ENCODE measurements at places on chromosomes 2 and 18.

DNA sequence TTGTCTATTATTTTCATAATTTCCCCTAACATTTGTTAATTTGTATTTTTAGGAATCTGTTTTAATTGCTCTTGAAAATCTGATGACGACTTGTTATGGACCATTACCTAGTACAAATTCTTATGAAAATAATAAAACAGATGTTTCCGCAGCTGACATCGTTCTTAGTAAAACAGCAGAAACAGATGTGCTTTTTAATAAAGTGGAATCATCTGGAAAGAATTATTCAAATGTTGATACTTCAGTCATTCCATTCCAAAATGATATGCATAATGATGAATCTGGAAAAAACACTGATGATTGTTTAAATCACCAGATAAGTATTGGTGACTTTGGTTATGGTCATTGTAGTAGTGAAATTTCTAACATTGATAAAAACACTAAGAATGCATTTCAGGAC lies 69.9 kb downstream of the PMS1 start:
- DNase-seq = no peak

- no peak for DNase-seq
Measured at GRCh38 chr18:67467188-67467587, 49.3 kb downstream of the DSEL start.

GRCh38 chr2:134295441-134295840 lies 41.6 kb downstream of the MGAT5 start:
- no peak for DNase-seq

GRCh38 chr18:46917803-46918600 lies 600 bp downstream of the KATNAL2 start:
- no peak for DNase-seq

GRCh38 chr2:33366473-33366872 lies 110.0 kb upstream of the RASGRP3 start:
- DNase-seq = no peak

- no peak for DNase-seq
Measured at GRCh38 chr2:237452861-237453260, 34.2 kb upstream of the MLPH start.

DNA sequence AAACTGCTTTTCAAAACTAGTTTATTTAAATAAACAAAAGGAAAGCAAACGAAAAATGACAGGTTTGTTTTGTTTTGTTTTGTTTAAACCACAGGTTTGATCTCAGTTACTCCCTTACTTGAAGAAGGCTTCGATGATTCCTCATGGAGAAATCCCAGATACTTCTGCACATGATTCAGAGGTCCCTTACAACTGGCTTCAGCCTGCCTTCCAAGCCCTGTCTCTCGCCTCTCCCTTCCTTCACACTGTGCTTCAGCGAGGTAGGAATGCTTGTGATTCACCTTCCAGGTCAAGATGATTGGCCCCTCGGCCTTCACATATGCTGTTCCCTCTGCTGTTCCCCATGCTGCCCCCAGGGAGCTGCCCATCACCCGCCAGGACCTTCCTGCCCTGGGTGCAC lies 104.1 kb upstream of the ITGA6 start:
- peak; percentile 45 for DNase-seq

DNA sequence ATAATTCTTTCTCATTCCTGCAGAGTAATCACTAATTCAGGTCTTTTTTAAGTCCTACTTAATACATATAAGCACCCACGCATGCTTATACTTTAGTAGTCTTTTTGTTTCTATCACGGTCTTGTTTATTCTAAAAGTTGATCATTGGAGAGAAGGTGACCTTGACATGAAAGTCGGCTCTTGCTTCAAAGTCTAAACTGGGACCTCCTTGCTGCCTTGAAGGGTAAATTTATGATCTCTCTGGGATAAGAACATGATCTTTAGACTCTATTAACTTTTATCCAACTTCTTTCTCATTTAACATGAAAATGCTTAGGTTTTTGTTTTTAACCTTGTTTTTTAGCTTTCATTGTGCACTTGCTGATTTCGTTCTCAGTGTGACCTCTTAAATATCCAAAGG lies 792.3 kb downstream of the DPP10 start:
- DNase-seq = no peak

GRCh38 chr2:176895158-176895557 lies 317.4 kb upstream of the HNRNPA3 start:
- DNase-seq = no peak

GRCh38 chr2:26463244-26464192 lies 14.4 kb downstream of the OTOF start:
- DNase-seq = no peak

GRCh38 chr18:79191418-79191817 lies 122.2 kb downstream of the ATP9B start:
- DNase-seq = no peak

DNA sequence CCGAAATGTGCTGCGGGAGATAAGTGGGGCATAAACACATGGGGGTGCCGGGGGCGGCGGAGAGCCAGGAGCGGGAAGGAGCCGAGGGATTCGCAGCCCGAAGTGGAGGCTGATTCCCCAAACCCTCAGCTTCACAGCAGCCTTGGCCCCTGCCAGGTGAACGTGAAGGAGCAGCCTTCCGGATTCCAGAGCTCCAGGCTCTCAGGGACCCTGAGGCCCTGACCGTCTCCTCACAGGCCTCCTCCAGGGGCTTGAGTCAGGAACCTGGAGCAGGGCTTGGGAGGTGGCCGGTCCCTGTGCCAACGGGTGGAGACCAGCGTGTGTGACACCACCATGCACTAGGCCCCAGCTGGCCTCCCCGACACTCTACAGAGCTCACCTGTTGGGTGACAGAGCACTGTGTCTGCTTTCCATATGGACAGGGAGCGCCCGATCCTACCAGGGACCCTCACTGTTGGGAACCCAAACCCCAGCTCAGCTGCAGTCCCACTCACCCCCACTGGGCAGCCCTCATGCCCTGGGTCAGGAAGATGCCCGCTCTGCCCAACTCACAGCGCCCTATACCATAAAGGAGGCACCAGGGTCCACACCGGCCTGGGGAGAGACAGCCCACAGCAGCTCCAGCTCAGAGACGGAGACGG lies 117.6 kb upstream of the OTOS start:
- DNase-seq = no peak

DNA sequence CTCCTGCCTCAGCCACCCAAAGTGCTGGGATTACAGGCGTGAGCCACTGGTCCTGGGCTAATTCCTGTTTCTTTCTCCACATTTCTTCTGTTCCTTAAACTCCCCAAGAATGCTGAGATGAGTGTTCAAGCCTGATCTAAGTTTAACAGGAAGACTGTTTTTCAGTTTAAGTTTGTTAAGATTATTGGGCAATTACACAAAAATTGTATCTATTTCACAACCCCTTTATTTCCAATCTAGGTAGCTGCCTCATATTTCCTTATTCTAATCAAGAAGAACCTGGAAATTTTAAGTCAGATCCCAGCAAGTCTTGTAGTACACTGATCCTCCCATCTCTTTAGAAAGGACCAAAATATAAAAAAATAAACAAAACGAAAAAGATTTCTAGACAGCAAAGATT lies 11.7 kb downstream of the SFT2D3 start:
- DNase-seq = no peak

- DNase-seq = peak; percentile 33
Measured at GRCh38 chr2:182650704-182651103, 65.4 kb upstream of the DNAJC10 start.

GRCh38 chr2:19796035-19796695 lies 105.6 kb downstream of the TTC32 start:
- DNase-seq = peak; percentile 96

GRCh38 chr2:36493306-36493705 lies 104.7 kb downstream of the FEZ2 start:
- DNase-seq = no peak

DNA sequence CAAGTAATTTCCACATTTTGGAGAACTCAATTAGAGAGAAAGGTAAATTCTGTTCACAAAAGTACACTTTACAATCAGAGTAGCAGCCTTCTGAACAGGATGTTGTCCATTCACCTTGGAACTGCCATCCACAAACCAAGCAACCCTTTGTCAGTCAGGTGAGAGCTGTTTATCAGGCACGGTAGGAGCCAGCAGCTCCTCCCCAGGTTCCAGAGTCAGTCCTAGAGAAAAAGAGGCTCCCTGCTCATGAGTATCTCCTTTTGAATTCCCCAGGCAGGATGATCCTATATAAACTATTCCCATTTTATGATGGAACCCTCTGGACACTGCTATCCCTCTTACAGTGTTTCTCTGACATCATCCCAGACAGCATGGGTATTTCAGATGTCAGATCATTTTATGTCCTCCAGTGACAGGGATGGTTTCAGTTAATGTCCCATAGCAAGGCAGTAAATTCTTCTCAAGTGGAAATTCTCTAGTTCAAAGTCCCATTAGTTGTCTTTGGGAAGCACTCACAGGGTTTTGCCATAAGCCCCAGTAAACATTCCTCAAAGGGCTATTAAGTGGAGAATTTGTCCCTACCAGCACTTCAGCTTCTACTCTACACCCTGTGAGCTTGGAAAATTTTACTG lies 34.5 kb upstream of the CSRNP3 start:
- no peak for DNase-seq

DNA sequence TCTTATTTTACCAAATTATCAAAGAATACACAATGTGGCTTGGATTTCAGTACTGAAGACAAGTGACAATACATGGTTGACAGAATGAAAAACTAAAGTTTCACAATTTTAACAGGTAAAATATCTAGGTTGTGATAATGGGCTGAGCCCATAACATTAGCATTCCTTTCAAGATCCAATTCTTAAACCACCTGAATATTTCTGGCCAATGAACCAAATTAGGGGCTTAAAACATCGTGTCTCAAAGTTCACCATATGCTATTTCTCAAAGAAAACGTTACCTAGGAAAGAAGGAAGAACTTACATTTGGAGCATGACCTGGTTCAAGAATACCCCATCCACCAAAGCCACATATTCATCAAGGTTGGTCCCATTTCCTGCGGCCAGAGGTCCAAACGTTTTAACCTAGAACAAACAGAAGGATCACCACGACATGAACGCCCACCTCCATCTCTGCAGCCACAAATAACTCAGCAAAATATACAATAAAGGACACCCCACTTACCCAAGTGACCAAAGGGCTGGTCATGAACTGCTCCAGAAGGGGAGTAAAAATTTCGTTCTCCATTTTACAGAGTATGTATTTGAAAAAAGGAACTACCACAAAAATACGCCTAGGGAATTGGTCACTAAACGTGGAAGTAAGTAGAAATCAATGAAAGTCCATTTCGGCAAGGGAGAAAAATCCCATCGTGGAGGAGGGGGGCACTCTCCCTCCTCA lies 984 bp downstream of the CCDC88A start:
- DNase-seq = no peak

GRCh38 chr2:146873646-146874259 lies 971.1 kb upstream of the ACVR2A start:
- no peak for DNase-seq

DNA sequence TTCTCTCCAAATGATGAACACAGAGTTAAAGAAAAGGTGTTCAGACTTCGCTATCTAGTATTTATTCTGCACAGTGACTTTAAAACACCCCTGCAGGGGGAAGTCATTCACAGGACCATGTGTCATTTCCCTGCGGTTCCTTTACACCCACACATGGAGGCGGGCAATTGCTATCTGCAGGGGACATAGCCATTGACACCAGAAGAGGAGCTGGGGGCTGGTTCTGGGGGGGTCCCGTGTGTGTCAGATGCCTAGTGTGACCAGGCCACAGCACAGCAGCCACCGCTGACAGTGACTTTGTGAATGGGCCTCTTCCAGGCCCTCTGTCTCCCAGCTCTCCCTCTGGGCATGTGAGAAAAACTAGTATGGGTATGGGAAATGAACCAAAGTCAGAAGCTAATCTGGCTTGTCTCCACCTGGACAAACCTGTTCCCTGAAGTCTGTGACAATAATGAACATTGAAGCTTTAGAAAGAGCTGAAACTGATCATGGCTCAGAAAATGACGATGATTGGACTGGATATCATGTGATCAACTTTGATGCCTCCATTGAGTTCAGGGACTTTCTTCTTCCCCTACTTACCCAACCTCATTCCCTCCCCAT lies 7.5 kb upstream of the GBX2 start:
- DNase-seq = no peak

DNA sequence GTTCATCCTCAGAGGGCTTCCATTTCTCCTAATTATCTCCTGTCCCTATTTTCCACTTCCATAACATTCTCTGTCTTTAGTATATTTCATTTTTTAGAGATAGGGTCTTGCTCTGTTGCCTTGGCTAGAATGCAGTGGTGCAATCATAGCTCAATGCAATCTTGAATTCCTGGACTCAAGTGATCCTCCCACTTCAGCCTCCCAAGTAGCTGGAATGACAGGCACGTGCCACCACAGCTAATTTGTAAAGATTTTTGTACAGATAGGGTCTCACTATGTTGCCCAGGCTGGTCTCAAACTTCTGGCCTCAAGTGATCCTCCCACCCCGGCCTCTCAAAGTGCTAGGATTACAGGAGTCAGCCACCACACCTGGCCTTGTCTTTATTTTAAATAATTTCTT lies 589.0 kb downstream of the ZEB2 start:
- DNase-seq = no peak

GRCh38 chr2:159160954-159161353 lies 125.5 kb downstream of the WDSUB1 start:
- no peak for DNase-seq

DNA sequence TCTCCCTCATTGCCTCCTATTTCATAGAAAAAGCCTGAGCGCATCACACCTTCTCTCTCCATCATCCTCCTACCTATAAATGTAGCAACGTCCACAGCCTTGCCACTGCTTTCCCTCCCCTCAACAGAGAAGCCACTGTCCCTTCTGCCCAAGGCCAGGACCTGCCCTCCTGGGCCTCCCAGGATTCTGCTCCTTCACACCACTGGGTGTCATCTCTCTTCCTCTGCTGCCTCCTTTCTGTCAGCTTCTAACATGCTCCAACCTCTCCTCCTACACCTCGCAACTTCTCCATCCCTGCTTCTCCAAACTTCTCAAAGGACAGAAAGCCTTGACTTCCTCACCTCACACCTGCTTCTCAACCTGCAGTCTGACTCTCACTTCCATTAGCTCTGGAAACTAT lies 21.2 kb upstream of the ME2 start:
- DNase-seq = no peak

GRCh38 chr2:43927442-43927841 lies 68.3 kb downstream of the LRPPRC start:
- DNase-seq = no peak

DNA sequence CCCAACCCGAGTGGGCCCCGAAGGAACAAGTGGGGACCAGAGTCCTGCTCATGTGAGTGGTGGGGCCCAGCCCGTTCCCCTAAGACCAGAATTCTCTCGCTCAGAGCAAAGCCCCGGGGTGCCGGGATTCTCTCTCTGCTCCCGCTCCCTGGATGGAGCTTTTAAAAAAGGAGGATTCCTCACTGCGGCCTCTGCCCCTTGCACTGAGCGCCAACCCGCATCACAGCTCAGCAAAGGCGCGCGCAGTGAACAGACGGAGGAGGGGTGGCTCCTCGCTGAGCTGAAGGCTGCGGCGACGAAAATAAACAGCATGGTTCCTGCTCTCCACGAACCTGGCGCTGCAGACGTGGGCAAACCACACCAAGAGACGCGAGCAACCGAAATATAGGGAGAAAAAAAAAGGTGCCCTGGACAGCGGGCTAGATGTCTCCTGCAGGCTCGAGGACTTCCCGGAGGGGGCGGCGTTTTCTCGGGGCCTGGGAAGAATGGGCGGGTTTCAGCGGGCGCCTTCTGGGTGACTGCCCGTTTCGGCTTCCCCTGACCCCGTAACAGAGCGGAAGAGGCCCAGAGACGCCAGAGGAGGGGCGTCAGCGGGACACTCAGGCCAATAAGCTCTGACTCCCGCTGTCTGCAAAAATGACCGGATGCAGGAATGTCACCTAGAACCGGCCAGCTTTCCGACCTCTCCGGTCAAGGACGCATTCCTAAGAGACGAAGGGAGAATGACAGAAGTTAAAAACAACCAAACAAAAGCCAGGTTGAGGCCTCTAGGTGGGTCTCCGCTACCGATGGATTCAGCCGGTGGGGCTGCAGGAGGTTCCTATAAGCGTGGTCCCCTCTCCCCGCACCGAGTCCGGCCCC lies 819 bp upstream of the KLF11 start:
- no peak for DNase-seq
